ENCODE measurements at places on chromosomes 2 and 18.

GRCh38 chr2:129129087-129129486, 810.4 kb upstream of the HS6ST1 start:
- no peak for DNase-seq

- no peak for DNase-seq
Measured at GRCh38 chr2:41709702-41710599, 337.9 kb upstream of the PKDCC start.

DNA sequence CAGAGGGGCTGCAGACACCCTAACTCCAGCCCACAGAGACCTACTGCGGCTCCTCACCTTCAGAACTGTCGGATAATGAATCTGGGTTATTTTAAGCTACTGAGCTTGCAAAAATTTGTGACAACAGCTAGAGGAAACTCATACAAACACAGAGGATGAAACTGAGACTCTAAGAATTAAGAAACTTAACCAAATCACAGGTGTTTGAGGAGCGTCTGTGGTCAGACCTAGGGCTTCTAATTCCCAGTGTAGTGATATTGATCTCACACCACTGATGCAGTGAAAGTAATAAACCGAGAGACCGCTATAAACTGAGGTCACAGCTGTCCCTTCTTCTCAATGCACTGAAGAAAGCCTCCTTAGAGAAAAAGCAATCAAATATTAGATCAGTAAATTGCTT, 110.1 kb downstream of the RGPD3 start:
- no peak for DNase-seq

GRCh38 chr2:204436230-204436629, 109.0 kb upstream of the PARD3B start:
- DNase-seq: no peak

DNA sequence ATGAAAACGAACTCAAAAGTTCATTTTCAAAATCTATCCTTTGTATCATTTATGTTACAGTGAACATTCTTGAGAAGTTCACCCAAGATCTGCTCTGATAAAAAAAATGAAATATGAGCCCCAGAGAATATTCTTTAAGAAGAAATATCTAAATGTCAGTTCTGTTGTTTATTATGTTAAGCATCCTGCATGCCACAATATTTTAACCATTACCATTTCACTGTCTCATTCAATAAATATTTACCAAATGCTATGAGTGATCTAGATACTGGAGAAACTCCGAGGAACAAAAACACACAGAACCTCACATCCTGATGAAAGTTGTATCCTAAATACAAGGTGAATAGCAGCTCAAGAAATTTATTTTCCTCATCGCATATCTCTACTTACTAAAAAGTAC, 170.2 kb downstream of the ZNF385B start:
- DNase-seq: no peak

GRCh38 chr2:156765450-156765849, 329.3 kb downstream of the GPD2 start:
- no peak for DNase-seq

GRCh38 chr2:3563521-3563976, 5.4 kb upstream of the RNASEH1 start:
- DNase-seq: no peak

GRCh38 chr2:235347691-235348090, 146.2 kb upstream of the AGAP1 start:
- no peak for DNase-seq

- no peak for DNase-seq
Measured at GRCh38 chr2:24466871-24467870, 23.9 kb upstream of the NCOA1 start.

GRCh38 chr2:33267756-33268155, 208.7 kb upstream of the RASGRP3 start:
- no peak for DNase-seq

- DNase-seq: no peak
Measured at GRCh38 chr2:196336207-196336606, 164.8 kb upstream of the STK17B start.

DNA sequence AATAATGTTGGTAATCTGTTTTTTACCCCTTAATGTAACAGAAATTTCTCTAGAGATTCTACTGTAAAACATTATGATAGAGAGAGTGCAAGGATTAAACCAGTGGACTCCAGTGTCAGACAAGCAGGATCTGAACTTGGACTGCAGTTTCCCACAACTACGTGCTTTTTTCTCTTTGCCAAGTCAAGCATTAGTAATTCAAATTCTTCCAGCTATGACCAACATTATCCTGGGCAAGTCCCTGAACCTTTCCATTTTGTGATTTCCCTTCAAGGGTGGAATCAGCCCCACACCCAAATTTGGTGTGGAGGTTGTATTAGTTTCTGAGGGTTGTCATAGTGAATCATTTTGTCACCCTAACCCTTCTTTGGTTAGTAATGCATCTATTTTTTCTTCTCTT, 482.0 kb downstream of the ZNF516 start:
- no peak for DNase-seq

DNA sequence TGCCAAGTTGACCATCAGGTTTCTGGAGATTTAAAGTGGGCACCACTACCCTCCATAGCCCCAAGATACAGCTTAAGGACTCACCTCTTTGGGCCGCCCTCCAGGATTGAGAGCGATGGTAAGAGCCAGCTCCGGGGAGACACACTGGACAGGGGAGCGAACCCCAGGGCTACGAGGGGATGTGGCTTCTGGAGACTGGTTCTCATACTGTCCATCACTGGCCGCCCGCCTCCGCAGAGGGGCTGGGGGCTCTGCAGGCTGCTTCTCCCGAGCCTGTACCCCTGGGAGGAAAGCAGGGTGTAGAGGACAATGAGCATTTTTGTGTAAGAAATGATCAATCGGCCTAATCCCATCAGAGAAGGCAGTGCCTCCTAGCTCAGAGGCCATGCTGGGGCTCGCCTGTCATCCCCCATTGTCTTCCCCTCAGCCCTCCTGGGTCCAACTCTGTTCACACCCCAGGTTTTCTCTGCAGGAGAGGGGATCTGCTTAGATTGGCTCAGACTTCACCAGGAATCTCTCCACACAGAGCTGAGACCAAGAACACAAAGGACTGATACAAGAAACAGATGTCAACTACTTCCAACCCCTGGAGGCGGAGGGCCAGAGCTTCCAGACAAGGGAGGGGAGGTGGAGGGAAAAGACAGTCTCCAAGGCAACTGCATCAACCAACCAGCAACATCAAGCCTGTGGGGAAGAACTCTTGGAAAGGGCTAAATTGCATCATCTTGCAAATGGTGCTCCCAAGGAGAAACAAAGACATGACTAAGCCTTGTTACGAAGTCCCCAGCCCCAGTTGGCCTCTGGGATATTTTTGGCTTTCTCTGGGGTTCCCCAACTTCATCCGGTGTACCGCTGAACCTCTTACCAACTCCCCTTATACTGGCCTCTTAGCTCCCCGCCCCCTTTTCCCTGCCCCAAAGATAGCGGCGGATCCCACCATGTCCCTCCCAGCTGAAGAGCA, 166.6 kb downstream of the TNS1 start:
- DNase-seq: no peak

DNA sequence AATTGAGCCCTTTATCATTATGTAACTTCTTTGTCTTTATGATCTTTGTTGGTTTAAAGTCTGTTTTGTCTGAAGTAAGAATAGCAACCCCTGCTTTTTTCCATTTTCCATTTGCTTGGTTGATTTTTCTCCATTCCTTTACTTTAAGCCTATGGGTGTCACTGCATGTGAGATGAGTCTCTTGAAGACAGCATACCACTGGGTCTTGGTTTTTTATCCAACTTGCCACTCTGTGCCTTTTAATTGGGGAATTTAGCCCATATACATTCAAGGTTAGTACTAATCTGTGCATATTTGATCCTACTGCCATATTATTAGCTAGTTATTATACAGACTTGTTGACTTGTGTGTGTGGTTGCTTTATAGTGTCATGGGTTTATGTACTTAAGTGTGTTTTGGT, 89.6 kb downstream of the NBEAL1 start:
- DNase-seq: no peak

DNA sequence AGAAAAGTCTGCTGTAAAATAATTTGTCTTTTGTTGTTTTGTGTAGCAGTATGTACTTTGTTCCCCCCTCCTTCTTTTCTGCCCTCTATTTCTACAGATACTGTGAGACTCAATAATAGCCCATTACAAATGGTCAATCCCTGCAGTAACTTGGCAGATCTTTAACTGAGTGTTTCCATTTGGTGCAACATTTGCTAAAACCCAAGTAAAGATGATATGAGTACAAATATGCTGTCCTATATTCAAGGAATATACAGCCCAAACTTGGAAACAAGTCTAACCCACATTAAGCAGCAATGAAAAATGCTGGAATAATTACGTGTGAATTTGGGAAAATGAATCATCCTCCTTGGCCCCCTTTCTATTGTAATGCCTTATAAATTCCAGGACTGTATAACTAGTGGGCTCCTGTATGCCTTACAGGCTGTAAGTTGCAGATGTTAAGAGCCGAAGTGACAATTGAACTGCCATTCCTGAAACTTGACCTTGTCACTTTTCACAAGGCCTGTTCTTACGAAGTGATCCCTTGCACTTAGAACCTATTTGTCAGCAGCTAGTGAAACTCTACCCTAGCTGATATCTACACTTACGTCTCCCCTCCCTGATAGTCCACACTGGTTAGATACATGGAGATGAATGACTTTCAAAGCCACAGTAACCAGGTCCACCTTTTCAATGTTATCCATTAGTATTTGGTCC, 104.9 kb downstream of the IRS1 start:
- DNase-seq: no peak

GRCh38 chr2:215973954-215974699, 39.2 kb downstream of the MREG start:
- no peak for DNase-seq

- DNase-seq: no peak
Measured at GRCh38 chr2:166112193-166112605, 15.6 kb downstream of the SCN1A start.

- no peak for DNase-seq
Measured at GRCh38 chr2:190360561-190360960, 17.2 kb downstream of the INPP1 start.

DNA sequence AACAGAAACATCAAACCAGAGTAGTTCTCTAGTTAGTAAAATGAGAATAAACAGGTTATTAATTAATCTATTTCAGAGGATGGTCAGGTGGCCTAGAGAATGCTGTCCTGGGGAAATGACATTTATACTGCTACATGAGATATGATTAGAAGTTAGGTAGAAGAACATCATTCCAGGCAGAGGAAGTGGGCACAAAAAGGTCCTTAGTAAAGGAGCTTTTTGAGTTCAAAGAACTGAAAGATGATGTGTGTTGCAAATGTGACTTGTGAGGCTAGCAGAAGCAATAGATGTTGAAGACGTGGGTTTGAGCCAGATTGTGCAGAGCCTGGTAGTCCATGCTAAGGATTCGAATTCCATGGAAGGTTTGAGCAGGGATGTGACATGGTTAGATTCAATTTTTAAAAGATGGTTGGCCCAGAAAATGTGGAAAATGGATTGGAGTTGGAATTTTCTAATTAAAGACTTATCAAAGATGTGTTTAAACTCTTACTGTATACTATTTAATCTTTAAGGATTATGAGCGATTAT, 34.2 kb downstream of the RAB10 start:
- DNase-seq: no peak

DNA sequence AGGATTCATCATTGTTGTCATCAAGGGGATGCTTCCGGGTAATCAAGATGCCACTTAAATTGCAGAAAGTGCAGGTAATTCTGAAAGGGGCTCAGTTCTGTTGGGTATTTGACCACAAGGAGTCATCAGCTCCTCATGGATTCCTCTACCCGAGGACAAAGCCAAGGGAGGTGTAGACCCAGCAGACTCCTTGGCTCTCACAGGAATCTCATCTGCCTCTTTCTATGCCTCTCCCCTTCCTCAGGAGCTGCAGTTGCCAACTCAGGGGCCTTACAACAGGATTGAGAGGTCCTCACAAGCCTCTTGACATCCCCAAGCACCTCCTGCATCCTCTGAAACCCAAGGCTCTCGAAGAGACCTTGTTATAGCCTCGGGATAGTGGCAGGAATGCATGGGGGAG, 44.0 kb downstream of the ITGB6 start:
- DNase-seq: no peak

DNA sequence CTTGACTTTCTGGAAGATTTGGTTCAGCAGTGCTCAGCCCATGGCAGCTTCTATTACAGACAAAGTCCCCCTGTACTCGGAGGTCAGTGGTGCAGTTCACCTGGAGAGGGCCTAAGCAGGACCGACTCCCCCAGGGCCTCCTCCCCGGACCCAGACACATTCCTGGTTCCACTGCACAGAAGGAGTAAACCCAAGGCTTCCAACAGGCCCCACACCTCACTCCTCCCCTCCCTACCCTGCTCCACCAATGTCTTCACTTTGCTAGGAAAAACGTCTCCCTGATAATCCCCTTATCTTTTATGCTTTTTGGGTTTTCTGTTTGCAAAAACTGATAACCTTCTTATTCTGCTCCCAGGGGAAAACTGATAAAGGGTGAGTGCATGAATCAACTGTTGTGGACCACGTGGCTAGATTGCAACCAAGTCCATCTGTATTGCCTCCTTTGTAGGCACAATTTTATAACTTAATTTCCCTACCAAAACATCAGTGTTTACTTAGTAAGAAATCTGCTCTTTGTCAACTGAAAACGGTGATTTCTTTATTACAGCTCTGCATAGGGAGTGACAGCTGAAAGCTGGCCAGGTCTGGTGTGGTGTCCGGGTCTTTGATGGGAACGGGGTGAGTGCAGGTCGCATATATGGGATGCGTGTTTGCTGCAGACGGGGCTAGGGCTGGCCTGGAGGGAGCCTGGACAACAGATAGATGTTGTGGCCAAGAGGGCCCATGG, 202.5 kb downstream of the GLI2 start:
- no peak for DNase-seq

DNA sequence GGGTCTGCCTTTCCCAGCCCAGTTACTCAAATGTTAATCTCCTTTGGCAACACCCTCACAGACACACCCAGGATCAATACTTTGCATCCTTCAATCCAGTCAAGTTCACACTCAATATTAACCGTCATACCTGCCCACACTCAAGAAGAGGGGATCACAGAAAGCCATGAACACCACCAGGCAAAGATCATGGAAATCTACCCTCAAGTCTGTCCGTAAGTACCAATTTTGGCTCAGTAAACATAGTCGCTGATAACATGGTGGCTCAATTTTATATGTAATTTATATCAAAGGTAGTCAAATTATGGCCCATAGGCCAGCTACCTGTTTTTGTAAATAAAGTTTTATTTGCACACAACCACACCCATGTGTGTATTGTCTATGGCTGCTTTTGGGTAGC, 102.3 kb upstream of the MAP2 start:
- DNase-seq: no peak

DNA sequence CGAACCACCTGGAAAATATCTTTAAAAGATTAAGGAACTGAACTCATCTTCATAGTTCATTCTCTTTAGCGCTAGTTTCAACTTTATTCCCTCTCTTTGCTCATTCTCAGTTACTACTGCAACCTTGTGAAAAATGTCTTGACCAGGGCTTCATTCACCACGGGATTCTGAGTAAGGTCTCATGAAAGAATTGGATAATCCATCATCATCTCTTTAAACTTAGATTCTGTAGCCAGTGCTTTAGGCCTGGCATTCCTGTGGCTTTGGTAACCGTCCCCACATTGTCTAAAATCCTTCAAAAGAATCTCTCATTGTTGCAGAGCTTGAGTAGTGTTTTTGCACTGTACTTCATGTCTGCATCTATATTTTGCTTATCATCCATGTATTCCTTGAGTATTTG, 229.5 kb downstream of the ETAA1 start:
- DNase-seq: no peak

- DNase-seq: no peak
Measured at GRCh38 chr2:160375037-160375436, 118.6 kb downstream of the RBMS1 start.
